ENCODE measurements at places on chromosomes 11 and 22. TPM values are rescaled to one million over a fixed set of nuclear protein-coding genes. Genes with fewer than 3 reads are reported as not detected.

DNA sequence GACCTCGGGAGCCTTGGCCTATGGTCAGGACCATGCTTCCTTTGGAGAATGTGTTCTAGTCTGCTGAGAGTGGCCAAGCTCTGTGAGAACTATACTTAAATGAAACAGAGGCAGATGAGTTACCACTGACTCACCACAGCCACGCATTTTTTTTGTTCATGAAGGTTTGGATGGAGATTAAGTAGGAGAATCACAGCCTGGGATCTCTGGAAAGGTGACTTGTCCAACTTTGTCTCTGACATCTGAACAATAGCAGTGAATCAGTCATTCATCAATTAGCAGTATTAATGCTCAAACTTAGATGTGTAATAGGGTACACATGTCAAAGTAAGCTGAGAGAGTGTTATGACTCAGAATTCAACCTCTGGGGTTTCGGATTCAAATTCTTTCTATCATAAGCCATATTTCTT lies 100.7 kb upstream of the ANO3 start:
- DNase-seq = no peak

GRCh38 chr11:10792385-10793068 lies 16.2 kb downstream of the EIF4G2 start:
- DNase-seq = peak; percentile 98

- no peak for DNase-seq
Measured at GRCh38 chr11:8605971-8606563, 12.0 kb upstream of the STK33 start.

DNA sequence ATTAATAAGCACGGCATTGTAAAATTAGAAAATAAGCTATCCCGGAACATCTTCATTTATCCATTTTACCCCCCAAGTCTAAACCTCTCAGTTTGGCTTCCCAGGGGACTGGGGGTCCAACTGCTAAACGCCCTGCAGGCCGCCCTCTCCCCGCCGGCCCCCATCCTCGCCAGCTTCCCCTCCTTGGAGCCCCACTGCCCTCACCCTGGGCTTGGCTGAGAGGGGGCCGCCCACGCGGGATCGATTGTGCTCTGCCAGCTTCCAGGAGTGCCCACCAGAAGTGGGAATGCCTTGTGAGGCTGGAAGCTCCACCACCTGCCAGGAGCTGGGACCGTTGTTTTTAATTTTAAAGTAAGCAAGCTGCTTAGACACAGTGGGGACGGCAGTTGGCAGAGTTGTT lies 353.5 kb downstream of the TBC1D22A start:
- DNase-seq = no peak

DNA sequence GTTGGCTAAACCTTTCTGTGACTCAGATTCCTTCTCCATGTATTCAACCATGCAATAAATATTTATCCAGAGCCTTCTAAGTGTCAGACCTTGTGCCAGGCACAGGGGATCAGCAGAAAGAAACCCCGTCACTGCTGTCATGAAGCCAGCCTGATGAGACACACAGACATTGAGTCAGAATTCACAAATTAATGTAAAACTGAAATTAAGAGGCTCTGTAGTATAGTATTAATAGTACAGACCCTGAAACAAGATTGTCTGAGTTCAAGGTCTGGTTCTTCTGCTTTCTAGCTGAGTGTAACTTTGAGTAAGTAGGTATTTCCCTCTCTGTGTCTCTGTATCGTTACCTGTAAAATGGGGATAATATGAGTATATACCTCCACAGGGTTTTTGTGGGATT lies 46.9 kb downstream of the ME3 start:
- no peak for DNase-seq

- no peak for DNase-seq
Measured at GRCh38 chr22:35792506-35792905, 74.8 kb downstream of the APOL5 start.

DNA sequence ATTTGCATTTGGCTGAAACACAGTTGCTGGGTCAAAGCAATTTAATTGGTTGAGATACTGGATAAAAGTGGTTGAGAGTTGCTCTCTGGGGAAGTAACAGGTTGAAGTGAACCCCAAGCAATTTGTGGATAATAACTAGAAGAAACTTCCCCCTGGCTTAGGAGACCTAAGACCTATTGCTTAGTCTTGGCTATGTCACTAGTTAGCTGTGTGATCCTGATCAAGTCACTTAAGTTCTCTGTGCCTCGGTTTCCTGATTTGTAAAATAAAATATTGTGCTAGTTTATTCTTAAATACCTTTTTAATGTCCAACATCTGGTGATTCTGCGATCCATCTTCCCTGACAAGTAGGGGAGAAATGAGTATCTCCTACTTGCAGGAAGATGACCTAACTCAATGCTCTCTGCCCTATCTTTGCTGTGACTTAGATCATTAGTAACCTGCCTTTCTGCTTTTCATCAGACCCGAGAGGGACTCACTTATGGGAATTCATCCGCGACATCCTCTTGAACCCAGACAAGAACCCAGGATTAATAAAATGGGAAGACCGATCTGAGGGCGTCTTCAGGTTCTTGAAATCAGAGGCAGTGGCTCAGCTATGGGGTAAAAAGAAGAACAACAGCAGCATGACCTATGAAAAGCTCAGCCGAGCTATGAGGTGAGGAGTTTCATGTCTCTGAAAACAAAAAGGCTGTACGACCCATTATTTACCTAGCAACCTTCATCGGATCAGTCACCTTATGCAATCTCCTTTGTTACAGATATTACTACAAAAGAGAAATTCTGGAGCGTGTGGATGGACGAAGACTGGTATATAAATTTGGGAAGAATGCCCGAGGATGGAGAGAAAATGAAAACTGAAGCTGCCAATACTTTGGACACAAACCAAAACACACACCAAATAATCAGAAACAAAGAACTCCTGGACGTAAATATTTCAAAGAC lies 37.5 kb downstream of the EHF start:
- DNase-seq = no peak

DNA sequence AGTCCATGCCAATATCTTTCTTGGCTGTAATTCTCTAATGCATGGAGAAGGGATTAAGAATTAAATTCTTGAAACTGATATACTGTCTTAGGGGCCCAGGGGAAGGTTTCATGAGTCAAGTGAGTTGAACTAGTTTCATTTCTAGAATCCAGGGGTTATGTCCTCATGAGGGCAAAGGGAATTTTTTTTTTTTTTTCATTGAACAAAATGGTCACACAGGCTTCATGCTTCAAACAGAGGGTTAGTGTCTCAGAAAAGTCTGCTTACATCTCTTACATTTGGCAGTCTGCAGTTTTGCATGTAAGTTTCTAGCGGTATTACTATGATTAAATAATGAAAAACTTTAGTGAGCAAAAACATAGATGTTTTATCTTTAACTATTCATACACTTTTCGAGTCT lies 32.9 kb downstream of the PPME1 start:
- no peak for DNase-seq

- no peak for DNase-seq
Measured at GRCh38 chr11:34476849-34477248, 36.7 kb downstream of the ELF5 start.

GRCh38 chr11:85094795-85095194 lies 532.3 kb downstream of the DLG2 start:
- DNase-seq = no peak

DNA sequence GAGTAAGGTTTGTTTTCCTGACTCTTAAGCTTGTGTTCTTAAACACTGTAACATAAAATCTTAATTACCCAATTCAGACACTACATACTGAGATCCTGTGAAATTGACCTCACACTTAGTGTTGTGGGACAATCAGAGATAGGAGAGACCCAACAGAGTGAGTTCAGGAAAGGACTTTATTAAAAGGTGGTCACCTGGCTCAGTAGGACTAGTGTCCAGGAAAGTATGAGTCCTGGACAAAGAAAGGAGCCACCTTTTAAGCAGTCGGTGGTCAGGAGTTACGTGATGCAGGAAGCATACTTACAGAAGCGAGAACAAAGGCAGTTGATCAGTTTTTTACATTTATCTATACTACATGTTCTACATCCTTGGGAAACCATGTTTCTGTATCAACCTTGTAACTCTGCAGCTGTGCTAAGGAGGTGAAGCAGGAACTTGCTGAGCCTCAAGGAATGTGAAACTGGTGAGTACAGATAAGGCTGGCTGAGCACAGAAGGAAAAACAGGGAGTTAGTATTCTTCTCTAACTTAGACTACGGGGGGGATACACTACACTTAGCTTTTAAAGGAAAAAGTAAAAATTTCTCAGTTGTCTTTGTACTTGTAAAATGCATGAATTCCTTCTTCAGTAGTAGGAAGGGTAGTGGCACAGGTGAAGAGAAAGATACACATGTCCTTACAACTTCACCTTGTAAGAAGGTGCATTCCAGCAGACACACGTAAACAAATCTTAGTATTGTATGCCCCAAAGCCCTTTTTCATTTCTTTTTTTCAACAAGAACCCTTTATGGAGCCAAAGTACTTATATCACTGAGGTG lies 15.1 kb downstream of the OR51E1 start:
- no peak for DNase-seq

GRCh38 chr11:108392353-108392752 lies 75.0 kb downstream of the C11orf65 start:
- no peak for DNase-seq

- no peak for DNase-seq
Measured at GRCh38 chr11:76790251-76790650, 7.1 kb downstream of the TSKU start.

- DNase-seq = no peak
Measured at GRCh38 chr11:134278356-134278755, 2.2 kb downstream of the GLB1L3 start.

- DNase-seq = peak; percentile 87
Measured at GRCh38 chr11:134331354-134332188, at the start of gene GLB1L2. TSS of gene GLB1L2 (plus strand) at chr11:134331988. CDS start at chr11:134332062, 74 bp downstream.

DNA sequence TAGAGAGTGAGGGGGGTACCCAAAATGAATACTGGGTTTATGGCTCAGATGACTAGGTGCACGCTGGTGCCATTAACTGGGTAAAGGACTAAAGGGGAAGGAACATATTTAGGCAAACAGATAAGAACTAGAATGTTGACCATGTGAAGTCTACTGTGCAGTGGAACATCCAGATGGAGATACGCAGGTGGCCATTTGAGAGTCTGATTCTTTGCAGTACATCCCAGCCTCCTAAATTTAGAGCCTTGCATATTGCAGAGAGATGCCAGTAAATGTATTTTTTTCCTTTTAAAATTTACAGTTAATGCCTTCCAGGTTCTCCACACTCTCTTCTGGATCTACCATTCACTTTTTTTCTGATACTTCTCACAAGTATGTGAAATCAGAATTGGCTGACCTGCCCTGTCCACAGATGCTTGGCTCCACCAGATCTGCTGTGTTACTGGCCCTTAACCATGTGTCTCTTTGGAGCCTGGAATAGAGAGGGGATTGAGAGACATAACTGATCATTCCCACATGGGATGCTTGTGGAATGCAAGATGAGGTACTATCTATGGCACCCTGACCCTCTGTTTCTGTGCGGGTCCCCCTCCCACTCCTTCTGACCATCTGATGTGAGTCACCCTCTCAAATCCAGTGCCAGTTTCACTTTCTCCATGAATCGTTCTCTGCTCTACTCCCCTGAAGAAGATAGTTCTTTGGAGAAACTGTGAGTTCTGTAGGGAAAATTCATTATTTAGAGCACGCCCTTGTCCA lies 77.0 kb upstream of the NCAM1 start:
- no peak for DNase-seq

- DNase-seq = no peak
Measured at GRCh38 chr11:91243051-91243450, 981.6 kb upstream of the FAT3 start.

DNA sequence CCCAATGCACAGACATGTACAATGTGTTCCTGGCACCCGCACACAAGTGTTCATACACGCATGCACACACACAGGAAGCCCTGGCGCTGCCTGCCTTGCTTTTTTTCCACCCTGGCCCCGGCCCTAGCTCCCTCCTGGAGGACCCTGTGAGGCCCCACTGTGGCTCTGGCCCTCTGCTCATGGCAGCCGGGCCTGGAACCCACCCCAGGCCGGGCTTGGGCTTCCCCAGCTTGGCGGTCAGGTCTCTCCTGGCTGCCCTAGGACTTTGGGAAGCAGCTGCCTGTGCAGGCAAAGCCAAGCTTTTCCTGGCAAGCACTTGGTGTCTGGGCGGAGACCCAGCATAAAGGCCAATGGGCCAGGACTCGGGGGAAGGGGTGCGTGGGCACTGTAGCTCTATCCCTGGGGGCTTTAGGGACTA lies 30.5 kb downstream of the CD82 start:
- no peak for DNase-seq

- no peak for DNase-seq
Measured at GRCh38 chr11:117902001-117902845, 25.8 kb upstream of the FXYD6 start.

GRCh38 chr22:45323695-45324094 lies 14.0 kb downstream of the FAM118A start:
- DNase-seq = no peak

GRCh38 chr22:36028646-36029405 lies at the start of gene RBFOX2:
TSS of gene RBFOX2 (minus strand) at chr22:36028824. CDS start at chr22:36028425, 399 bp downstream.
- DNase-seq = peak; percentile 99

GRCh38 chr11:8679006-8679405 lies 3.5 kb downstream of the TRIM66 start:
- no peak for DNase-seq

DNA sequence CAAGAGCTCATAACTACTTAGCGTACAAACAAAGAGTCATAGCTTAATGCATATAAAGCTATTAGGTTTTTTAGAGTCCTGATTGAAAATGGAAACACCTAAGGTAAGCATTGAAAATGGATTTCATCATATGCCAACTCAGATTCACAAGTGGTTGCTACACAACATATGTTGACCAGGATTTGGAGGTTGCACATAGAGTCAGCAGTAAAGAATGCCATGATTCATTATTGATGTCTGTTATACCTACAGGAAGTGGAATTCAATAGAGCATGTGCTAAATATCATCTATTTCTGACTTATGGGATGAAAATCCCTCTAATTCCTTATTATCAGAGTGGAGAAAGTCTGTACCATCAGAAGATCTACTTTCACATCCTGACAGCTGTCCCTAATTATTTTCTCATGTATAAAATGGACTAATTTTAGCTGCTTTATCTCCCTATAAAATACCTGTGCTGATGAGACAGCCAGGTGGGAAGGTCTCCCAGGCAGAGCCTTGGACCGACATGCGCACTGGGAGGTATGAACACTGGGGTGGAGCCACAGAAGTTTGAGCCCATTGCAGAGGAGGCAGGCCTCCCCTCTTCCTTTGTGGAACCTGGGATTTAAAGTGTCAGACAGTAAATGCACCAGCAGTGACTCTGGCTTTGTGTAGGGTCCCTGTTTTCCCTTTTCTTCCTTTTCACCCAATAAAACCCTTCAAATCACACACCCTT lies 204.2 kb downstream of the AASDHPPT start:
- DNase-seq = no peak

- DNase-seq = peak; percentile 91
Measured at GRCh38 chr11:117316197-117316961, at the start of gene BACE1. TSS of gene BACE1 (minus strand) at chr11:117316256. CDS start at chr11:117315795, 461 bp downstream.

GRCh38 chr11:18393581-18394274 lies 635 bp upstream of the LDHA start:
- DNase-seq = no peak

The HOATZ gene
- total RNA-seq = not detected

The RAG1 gene
- total RNA-seq = 0.82 TPM

The MPPED2 gene
- total RNA-seq = 2.4 TPM

The OR4A16 gene
- not detected for total RNA-seq

The KRTAP5-1 gene
- total RNA-seq = not detected

The TMEM218 gene
- total RNA-seq = 11.0 TPM

The SEZ6L gene
- 0.57 TPM for total RNA-seq

The OR2D2 gene
- total RNA-seq = 0.26 TPM

The NLRP14 gene
- 0.07 TPM for total RNA-seq

The MUC6 gene
- 0.07 TPM for total RNA-seq

The C11orf52 gene
- total RNA-seq = 2.1 TPM

The TSSK2 gene
- not detected for total RNA-seq

The SLC29A2 gene
- 36.6 TPM for total RNA-seq
